ENCODE measurements at places on chromosomes 11 and 22.

DNA sequence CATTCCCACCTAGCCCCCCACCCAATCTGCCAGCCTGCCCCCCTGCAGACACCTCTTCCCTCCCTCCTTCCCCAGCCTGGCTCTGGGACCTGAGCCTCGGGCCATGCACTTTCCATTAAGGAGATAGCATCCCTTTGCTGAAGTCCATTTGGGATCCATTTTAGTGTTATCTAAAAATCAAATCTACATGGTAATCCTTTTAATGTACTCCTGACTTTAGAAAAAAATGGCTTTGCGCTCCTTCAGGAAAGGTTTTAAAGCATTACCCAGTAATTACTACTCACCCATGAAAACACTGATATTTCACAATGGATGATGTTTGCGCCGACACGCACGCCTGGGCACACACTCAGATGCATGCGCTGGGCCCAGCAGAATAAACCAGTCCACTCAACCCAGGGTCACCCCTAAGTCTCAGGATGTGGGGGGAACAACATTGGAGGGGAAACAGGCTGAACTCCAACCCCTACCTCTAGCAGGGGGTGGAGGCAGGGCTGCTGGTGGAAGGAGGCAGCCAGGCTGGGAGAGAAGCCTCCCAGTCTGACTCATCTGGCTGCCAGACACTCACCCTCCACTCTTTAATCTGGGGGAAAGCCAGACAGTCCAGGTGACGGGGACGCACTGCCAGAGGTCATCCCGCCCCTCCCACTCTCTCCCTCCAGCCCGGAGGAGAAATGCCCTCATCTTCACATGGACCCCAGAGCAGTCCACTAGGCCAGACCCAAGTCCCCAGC is 29.8 kb downstream of the LMO1 start:
- no peak for DNase-seq

- DNase-seq, result no peak
These were observed 70.2 kb downstream of the MED15 start for GRCh38 chr22:20577549-20577975.

DNA sequence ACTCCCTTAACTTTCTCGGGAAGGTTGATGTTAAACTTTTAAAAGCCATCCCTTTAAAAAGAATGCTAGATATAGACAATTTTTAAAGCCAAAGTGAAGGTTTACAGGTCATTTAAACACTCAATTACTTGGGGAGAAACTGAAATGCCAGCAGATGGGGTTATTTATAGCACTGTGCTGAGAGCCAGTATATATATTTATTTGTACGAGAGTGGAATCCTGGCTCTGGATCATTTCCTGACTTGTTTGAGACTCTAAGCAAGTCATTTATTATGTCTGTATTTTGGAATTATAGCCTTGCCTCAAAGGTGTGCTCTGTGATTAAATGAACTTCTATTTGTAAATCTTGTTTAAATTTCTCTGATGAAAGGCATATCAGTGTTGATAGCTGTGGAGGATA is 6.8 kb upstream of the ZBED5 start:
- DNase-seq, result no peak

- DNase-seq, result no peak
These were observed 12.8 kb downstream of the PTPRJ start for GRCh38 chr11:47992959-47993820.

GRCh38 chr11:133064152-133064877 is 468.0 kb downstream of the OPCML start:
- peak; percentile 89 for DNase-seq

- DNase-seq, result no peak
These were observed 575.5 kb downstream of the SOX6 start for GRCh38 chr11:15780837-15781236.

- DNase-seq, result no peak
These were observed 25.4 kb downstream of the TP53AIP1 start for GRCh38 chr11:128917144-128917724.

DNA sequence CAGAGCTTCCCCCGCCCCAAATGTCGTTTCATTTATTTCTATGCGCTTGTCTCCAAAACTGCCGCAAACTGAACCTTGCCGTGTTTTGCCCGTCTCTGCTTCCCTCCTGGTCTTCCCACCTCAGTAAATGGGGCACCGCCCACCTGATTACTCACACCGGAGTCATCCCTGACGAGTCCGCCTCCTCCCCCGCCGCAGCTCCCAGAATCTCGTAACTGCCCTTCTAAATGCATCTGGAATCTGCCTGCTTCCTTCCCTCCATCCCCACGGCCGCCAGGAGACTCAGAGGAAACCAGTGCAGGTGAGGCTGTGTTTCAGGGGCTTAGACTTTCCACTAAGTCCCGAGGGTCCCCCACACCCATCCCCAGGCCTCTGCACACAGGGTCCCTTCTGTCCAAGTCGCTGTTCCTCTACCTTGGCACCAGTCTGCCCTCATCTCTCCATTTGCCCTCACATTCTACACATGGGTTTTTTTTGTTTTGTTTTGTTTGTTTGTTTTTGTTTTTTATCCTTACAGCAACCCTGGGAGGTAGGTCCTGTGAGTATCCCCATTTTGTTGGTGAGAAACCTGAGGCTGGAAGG is 62.6 kb upstream of the PHF21B start:
- DNase-seq, result no peak

- DNase-seq, result no peak
These were observed 180.6 kb upstream of the ARHGAP20 start for GRCh38 chr11:110892741-110893285.

DNA sequence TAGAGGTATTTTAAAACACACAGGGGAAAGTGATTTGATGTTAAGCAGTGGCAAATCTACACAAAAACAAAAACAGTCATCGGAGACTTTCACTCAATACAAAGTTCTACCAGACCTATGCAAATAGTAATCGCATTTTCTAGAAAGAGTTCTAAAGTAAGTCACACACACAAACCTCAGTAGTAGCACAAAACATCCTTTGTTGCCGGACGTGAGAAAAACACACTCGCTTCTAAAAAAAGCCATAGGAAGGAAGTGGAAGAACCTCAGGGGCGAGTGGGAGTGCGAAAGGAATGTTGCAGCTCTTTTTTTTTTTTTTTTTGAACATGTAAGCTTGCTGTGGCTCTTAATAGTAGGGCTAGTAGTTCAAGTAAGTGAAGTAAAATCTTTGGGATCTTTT is 88.9 kb downstream of the MAML2 start:
- DNase-seq, result no peak
